ENCODE measurements at places on chromosomes 5 and 9.

- DNase-seq: no peak
Measured at GRCh38 chr5:96790961-96791504, 16.7 kb downstream of the ERAP1 start.

GRCh38 chr9:93296889-93297480 lies 113.0 kb downstream of the WNK2 start:
- no peak for DNase-seq

DNA sequence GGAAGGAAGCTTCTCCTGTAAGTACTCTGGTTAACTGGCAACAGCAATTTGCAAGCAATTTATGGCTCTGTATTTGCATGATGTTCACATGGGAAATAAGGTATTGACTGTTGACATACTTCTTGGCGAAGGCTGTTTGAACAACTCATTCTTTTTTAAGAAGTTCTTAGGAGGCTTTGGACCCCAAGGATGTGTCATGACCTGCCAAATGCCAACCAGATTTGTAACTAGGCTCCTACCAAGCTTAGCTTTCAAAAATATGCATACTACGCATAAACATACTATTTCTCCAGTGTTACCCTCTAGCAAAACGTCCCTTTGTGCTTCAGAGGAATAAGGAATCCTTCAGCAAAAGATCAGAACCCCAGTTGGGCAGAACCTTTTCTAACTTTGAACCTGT lies 165.2 kb upstream of the MSX2 start:
- no peak for DNase-seq

DNA sequence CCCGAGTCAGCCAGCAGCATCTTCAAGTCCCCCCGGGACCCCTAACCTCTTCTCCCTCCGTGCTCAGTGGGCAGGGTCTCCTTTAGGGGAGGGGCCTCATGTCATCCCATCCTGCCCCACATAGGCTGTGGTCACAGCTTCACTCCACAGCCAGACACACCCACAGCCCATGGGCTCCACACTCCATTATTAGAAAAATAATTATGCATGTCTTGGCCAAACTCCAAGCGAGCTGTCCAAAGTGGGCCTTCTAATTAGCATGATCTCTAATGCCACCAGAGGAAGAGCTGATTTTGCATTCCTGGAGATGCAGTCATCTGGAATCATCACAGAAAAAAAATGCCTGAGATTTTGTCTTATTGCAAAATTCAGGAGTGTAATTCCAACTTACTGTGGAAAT lies 418.2 kb downstream of the IRX2 start:
- no peak for DNase-seq

- no peak for DNase-seq
Measured at GRCh38 chr5:89628876-89629635, 746.1 kb upstream of the MEF2C start.

Measured in nucleus accumbens (tissue), 56 donors.